Left lung (tissue), 14 donors: ENCODE measurements at places on chromosomes 4 and X.

DNA sequence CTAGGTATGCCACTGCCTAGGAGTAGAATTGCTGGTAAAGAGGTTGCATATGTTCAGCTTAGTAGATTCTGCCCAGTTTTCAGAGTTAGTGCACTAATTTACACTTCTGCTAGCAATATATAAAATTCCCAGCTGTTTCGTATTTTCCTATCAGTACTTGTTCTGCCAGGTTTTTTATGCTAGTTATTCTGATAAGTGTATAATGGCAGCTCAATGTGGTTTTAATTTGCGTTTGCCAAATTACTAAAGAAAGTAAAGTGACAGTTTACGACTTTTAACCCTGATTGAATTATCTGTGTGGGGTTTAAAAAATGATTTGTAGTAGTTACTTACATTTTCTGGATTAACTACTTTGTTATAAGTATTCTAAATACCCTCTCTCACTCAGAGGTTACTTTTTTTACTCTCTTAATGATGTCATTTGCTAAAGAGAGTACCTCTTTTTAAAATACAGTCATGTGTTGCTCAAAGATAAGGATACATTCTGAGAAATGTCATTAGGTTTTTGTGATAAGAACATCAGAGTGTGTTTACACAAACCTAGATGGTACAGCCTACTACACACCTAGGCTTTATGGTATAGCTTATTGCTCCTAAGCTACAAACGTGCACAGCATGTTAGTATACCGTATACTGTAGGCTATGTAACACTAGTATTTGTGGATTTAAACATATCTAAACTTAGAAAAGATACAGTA, 363.2 kb downstream of the IL15 start:
- DNase-seq, result no peak

GRCh38 chr4:18398661-18399060, 377.1 kb upstream of the LCORL start:
- no peak for DNase-seq

- DNase-seq, result no peak
Measured at GRCh38 chrX:14865201-14865600, 7.7 kb downstream of the FANCB start.

- DNase-seq, result no peak
Measured at GRCh38 chr4:21529214-21529613, 419.4 kb downstream of the KCNIP4 start.

- no peak for DNase-seq
Measured at GRCh38 chr4:108681321-108681809, 31.0 kb downstream of the OSTC start.

DNA sequence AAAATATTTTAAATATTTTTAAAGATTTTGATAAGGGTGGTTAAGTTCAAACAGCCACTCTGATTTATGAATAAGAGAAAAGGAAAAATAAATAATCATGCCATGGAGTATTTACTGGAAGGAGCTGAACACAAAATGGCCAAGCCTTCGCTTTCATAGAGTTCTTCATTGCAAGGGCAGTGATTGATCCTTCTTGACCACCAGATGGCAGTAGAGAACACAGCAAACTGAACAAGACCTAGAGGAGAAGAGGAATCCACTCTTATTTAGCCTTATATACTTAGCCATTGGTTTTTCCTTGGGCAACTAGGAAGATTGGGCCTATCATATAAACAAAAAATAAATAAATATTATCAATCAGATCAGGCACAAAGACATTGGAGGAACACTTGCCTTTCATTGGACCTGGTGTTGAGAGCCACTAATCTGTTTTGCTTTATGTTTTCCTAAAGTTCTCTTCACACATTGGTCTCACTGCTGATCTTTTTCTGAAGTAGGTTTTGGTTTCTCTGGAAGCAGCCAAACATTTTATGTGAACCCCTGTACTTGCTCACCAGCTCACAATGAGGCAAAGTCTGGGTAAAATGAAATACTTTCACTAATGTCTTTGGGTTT, 58.1 kb upstream of the PARM1 start:
- no peak for DNase-seq

DNA sequence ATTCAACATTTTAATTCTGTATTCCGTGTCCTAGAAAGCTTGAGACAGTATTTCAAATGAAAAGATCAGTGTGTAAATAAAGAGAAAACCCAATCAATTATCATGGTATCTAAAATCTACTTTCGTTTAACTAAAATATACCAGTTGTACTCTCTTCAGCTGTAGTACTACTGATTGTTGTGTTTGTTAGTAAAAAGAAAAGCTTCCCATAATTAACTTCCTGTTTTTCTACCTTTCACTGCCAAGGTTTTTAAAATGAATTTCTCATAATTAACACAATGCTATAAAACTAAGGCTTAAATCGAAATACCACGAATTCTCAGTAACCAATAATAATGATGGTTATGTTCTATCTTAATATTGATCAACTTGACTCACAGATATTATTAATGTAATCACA, 37.4 kb downstream of the PPP3CA start:
- no peak for DNase-seq

DNA sequence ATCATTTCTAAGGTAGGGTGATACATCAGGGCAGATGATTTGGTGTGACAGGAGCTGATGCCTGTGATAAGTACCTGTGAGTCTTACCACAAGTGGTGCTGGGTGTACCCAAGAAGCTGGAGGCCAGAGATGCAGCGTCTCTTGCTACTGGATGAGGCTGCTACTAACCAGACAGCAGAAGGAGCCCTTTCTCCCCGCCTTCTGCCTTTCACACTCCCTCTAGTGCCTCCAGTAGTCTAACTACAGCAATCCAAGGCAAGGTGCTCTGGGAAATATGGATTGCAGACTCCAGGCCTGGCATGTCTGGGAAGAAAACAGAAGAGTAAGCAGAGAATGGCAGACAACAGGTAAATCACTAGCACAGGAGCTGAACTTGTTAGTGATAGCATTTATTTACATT, 470.8 kb downstream of the NKX6-1 start:
- DNase-seq, result no peak

GRCh38 chr4:141119071-141119470, 14.2 kb downstream of the RNF150 start:
- DNase-seq, result no peak

DNA sequence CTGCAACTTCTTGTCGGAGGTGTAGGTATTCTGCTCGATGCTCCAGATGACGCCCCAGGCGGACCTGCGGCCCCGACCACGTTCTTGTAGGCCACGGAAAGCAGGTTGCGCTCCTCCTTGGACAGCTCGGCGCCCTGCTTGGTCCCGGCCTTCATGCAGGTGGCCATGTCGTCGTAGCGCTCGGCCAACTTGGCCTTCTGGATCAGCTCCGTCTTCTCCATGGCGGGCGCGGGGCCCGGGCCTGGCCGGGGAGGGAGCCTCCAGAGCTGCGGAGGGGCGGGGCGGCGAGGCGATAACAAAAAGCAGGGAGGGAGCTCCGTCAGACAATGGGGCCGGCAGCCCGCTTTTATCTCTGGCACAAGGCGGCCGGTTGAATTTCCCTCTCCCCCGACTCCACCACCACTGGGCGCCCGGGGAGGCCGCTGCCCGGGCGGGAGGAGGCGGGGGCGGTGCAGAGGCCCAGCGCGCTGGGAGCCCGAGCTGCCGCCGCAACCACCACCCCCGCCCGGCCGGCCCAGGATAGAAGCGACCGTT, 28.3 kb upstream of the DRP2 start:
- no peak for DNase-seq

- no peak for DNase-seq
Measured at GRCh38 chr4:80788798-80789197, 241.7 kb upstream of the BMP3 start.

- no peak for DNase-seq
Measured at GRCh38 chrX:35499071-35499862, 298.9 kb upstream of the MAGEB16 start.

- DNase-seq, result no peak
Measured at GRCh38 chrX:72268597-72269365, 8.3 kb downstream of the RPS4X start.

DNA sequence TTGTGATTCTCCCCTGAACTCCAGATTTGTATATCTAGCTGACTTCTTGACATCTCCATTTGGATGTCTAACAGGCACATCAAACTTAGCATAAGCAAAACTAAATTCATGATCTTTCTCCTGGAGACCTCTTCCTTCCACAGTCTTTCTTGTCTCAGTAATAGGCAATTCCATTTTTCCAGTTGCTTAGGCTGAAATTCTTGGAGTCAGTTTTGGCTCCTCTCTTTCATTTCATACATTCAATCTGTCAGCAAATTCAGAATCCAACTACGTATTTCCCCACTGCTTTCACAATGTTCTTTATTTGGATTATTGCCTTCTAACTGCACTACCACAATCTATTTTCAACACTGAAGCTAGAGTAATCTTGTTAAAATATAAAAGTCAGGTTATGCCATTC, 219.9 kb upstream of the GLRA2 start:
- no peak for DNase-seq

DNA sequence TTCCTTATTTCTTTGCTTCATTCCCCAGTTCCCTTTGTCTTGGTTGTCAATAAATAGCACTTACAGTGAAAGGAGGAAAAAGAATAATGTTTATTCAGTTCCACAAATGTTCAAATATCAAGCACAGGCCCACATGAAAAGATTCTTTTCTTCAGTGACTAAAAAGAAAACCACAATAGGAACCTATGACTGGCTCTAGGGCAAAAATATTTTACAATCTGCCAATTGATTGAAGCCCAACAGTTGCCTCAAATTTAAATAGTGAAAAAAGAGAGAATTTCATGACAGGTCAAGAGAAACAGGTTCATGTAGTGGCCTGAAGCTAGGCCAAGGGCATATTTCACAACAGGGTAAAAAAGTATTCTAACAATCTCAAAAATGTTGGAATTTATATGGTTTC, 553.8 kb downstream of the CENPC start:
- DNase-seq, result no peak

DNA sequence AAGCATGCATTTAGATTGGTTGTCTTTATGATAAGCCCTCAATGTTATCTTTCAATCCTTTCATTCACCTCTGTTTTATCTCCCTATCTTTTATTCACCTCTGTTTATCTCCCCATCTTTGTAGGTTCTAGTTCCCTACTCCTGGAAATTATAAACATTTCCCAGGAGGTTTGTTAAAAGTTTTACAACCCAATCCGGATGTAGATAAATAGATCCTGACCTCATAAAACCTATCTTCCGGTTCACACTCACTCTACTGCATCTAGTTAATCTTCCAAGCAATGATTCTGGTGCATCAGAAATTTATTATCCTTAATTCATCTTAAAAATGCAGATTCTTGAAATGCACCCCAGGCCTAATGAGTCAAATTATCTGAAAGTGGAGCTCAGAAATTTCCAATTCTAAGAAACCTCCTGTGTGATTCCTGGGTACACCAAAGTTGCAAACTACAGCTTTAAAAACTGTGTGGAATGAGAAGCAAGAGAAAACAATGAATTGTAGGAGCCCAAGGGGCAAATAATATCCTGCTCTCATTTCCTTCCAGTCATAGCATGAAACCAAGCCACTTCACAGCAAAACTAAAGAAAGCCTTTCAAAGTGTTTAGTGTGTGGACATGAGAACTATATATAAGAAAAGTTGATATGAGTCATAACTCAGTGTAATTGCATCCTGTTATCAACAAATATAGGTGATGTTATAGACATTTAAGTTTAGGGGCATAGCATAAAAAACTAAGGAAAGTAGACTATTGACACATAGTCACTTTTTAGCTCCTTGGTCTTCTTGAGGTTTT, 51.1 kb upstream of the UGT8 start:
- no peak for DNase-seq

DNA sequence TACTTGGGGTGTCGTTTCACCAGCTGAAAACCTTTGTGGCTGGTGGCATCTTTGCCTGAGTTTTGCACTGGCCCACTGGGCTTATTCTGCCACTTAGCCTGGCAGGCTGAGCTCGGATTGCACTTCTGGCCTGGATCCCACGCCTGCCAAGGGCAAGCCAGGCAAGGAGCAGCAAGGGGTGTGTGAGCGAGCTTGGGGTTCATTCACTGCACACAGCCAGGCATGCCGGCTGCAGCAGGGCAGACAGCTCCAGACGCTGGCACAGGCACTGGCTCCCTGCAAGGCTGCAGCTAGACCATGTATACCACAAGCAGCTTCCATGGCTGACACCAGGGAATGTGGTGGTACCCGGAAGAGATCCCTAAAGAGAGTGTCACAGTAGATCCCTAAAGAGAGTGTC, 476.3 kb downstream of the EPHA5 start:
- no peak for DNase-seq

DNA sequence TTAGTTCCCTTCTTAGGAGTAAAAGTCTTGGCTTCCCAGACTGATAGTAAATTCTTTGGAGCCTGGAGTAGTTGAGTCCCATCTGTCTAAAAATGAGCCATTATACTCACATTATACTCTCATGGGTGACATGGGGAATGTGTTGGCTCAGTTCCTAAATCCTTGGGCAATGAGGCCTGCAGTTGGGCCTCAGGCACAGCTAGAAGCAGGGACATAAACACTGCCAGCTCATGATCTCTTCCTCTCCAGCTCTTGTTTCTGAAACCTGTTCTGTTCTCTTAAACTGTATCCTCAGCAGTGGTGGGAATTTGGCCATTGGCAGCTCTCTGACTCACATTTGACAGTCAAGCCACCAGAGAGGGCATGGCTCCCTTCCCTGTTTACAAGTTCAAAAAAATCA, 212.5 kb downstream of the SPATA18 start:
- DNase-seq, result no peak

- DNase-seq, result no peak
Measured at GRCh38 chr4:25904748-25905082, 9.3 kb upstream of the SMIM20 start.

DNA sequence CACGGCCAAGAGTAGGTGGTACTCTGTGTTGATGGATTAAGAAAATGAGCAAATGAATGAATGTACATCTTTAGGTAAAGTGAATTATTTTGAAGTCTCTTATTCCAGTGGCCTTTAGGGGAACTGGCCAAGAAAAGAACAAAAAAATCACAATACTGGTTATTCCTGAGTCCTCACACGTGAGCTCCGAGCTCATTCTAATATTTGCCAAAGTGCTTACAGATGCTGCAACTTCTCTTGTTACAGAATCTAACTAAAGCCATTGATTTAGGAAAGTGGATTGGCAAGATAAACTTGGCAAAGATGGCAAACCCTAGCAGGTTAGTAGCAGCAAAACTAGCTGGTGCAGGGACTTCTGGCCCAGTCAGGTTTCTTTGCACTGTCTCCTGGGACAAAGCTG, 37.6 kb downstream of the IDS start:
- no peak for DNase-seq

GRCh38 chr4:71550220-71551165, 211.7 kb downstream of the SLC4A4 start:
- DNase-seq, result no peak

DNA sequence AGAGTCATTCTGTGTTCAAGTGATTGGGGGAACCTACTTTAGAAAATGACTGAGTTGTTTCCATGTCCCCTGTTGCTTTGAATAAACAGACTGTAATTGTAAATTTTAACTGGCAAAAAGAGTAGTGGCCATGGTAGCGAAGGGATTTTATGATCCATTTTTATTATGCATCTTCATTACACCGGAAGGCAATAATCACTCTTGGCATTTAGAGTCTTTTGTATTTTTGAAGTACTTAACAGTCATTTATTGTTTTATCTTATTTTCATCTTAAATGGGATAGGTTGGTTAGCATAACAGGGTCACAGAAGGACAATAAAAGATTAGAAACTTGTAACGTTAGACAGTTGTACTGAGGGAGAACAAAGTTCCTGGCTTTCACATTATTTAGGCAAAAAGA, 11.0 kb upstream of the OTC start:
- DNase-seq, result no peak
